ENCODE measurements at places on chromosomes 6 and 20.

DNA sequence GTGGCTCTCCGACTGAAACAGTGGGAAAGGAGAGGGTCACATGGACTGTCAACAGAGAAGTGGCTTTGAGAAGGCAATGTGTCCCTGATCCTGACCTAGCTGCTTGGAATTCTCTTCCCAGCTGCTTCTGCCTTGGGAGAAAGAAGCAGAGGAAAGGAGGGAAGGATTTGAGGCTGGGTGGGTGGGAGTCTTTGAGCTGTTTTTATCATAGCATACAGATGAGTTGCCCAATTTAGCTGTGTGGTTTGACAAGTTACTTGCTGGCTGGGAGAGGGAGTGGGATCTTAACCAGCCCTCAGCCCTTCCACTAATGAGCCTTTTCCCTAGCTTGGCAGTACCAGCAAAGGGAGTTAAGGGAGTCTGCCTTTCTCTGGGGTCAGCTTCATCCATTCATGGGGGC, 51.1 kb upstream of the MYL9 start:
- no peak for DNase-seq

DNA sequence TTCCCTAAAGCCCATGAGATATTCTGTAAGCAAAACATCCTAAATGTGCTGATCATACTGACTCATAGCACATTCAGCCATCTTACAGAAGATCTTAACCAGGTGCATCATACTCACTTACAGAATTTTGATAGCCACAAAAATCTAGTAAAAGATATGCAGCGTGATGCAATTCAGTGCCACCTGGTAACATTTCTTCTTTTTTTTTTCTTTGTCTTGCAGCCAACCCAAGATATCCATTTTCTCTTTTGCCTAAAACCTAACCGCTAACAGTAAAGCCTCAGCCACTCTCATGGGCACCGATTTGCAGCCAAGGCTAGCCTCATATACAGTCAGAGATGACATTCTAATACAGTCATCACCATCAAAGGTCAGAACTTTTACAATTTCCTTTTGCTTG, 293.3 kb downstream of the HACE1 start:
- no peak for DNase-seq

- DNase-seq, result no peak
Measured at GRCh38 chr6:4018924-4019236, 60.1 kb downstream of the FAM217A start.

DNA sequence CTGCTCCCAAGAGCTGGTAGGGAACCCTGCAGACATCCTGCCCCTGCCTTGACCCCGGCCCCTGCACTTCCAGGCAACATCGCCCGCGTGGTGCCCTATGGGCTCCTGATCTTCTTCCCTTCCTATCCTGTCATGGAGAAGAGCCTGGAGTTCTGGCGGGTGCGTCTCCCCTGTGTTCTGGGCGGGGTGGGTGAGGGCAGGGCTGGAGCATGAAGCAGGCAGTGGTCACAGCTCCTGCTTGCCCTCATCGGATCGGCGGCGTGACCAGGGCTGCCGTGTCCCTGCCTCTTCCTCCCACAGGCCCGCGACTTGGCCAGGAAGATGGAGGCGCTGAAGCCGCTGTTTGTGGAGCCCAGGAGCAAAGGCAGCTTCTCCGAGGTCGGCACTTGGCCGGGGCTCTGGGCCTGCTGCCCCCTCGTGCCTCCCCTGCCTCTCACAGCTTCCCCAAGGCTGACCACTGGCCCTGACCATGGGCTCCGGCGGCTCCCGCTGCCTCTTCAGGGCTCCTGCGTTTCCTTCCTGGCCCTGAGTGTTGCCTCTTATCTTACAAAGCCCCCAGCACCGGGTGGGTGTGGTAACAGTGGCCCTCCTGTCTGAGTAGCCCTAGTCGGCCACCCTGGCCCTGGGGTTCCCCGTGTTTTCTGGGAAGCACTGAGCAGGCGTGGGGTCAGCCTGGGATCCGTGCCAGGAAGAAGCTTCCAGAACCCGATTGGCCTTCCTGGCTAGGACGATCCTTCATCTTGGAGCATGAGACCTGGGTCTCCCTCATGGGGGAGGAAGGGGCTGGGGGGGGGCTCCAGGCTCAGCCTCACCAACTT, 8.0 kb upstream of the TNFRSF6B start:
- DNase-seq, result no peak

DNA sequence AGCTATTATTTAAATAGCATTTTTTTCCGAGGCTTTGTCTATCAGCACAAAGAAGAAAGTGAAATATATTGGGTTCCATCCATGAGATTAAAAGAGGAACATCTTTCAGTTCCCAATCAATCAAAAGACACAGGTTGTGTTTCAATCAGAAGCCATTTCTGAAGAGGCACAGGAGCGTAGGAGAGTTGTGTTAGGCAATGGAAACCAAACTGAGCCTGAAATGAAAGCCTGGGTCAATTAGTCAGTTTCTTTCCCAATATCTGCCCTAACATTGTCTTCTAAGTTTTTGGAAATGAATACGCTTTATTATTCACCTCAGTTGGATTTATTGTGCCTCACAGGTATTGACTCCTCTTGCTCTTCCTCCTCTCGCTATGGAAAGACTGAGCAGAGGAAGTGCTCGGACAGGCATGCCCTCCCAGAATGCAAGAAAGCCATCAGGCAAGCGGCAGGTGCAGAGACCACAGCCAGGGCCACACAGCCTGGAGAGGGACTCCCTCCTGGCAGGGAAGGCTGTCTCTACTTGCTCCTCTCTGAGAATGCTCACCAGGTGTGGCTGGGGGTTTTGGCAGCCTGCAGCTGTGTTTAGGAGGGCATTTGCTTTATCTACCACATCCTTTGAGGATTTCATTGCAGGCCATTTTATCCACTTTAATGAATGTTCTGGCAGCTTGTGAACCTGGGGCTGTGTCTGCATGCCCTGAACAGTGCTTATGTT, 100.8 kb upstream of the NEDD9 start:
- DNase-seq, result no peak

DNA sequence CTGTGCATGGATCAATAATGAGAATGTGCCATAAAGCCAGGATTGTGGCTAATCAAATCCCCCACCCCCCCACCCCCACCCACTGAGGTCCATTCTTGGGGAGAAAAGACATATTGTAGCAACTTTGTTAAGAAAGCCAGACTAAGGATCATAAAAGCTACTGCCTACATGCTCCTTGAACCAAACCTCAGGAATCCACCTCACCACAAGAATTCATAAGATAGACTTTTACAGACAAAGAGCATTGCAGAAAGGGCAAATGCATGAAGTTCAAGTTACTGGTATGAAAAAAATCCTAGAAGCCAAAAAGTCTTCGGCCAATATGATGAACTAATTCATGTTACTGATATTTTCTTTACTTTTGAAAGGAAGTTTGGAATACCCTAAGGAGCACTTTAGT, 187.9 kb upstream of the ARID1B start:
- no peak for DNase-seq

GRCh38 chr6:25700761-25701160, 48.7 kb downstream of the SCGN start:
- DNase-seq, result peak; percentile 85

DNA sequence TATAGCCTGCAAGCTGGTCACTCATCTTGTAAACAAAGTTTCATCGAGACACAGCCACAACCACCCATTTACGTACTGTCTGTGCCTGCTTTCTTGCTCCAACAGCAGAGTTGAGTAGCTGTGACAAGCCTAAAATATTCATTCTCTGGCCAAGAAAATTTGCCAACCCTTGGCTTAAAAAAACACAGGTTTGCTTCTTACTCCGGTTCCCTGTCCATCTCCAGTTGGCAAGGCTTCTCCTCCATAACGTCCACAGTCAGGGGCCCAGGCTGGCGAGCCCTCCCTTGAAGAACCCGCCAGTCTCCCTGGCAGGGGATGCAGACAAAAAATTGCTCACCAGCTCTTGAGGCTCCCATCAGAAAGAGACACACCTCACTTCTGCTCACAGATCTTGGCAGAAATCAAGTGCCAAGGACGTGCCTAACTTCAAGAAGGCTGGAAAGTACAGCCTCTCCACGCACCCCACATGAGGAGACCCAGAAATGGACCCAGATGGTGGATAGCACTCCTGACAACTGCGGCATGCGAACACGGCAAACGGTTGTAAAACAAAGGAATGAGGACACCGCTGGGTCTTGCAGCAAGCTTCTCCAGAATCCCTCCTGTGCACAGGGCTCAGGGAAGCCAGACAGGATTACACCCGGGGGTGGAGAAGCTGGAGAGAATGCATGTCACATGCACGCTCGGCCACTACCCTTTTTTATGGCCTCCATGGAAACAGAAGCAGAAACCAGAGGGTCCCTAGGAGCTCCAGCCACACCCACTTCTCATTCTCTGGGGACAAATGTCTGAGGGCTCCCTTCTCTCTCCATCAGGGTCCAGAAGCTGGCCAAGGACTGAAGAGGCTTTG, 59.8 kb upstream of the SIRPA start:
- DNase-seq, result peak; percentile 97

- DNase-seq, result no peak
Measured at GRCh38 chr6:158152659-158153058, 15.4 kb downstream of the SERAC1 start.

- DNase-seq, result no peak
Measured at GRCh38 chr6:143443096-143443495, 7.4 kb downstream of the ADAT2 start.

- DNase-seq, result peak; percentile 57
Measured at GRCh38 chr6:31897612-31898382, at the start of gene EHMT2. TSS of gene EHMT2 (minus strand) at chr6:31897698. CDS start at chr6:31897677, 21 bp downstream.

GRCh38 chr6:68826501-68826900, 191.4 kb downstream of the ADGRB3 start:
- DNase-seq, result peak; percentile 44

DNA sequence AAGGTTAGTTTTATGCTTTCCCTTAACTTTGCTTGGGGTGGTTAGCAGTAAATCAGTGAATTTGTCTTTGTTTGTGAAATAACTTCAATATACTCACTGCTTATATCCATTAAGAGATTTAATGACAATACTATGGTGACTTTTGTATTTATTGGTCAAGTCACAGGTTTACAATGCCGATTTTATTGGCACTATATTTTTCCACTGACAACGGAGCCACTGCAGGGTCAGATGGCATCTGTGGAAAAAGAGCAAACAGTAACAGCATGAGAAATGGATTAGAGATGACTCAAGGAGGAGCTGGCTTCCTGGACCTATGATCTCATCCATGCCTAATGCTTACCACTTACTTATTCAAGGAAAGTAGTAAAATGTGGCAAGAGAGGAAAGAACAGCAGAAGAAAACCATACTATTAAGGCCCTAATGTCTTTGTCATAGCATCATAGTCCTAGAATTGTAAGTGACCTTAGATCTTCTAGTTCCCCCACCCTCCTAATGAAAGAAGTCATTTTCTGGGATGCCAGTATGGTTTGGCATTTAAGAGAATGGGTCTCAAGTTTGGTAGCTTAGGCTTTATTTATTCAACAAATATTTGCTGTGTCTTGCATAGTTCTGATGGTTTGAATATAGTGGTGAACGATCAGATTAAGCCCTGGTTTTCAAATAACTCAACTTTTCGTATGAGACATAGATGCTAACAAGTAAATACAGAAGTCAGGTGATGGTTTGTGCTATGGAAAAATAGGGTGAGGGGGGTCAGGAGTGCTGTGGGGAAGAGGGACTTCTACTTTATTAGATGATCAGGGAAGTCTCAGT, 18.5 kb downstream of the RNF144B start:
- DNase-seq, result no peak

DNA sequence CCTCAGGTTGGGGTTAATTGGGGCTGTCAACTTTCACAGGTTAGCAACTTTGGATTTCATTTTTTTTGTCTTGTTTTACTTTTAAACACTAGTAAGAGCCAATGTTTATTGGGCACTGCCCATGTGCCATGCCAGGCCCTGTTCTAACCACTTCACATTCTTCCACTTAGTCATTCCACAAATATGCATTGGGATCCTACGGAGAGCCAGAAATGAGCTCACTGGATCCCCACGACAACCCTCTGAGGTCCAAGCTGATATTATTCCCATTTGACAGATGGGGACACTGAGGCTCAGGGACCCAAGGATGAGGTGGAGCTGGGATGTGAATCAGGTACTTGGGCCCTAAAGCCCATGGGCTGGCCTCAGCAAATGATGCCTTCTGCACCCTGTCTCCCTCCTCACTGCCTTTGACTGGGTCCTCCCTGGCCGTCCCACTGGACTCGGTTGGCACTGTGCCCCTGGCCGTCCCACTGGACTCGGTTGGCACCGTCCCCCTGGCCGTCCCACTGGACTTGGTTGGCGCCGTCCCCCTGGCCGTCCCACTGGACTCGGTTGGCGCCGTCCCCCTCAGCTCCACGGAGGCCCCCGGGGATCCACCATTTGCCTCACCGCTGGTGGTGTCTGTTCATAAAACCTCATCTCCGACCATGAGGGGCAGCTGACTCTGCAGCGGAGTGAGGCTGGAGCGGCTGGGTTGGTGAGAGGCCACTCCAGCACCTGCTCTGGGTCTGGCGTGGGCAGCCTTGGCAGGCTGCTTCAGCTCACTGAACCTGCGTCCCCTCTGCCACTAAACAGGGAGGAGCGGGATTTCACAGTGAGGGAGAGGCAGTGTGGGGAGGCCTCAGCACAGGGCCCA, 4.8 kb upstream of the PMEPA1 start:
- DNase-seq, result no peak

DNA sequence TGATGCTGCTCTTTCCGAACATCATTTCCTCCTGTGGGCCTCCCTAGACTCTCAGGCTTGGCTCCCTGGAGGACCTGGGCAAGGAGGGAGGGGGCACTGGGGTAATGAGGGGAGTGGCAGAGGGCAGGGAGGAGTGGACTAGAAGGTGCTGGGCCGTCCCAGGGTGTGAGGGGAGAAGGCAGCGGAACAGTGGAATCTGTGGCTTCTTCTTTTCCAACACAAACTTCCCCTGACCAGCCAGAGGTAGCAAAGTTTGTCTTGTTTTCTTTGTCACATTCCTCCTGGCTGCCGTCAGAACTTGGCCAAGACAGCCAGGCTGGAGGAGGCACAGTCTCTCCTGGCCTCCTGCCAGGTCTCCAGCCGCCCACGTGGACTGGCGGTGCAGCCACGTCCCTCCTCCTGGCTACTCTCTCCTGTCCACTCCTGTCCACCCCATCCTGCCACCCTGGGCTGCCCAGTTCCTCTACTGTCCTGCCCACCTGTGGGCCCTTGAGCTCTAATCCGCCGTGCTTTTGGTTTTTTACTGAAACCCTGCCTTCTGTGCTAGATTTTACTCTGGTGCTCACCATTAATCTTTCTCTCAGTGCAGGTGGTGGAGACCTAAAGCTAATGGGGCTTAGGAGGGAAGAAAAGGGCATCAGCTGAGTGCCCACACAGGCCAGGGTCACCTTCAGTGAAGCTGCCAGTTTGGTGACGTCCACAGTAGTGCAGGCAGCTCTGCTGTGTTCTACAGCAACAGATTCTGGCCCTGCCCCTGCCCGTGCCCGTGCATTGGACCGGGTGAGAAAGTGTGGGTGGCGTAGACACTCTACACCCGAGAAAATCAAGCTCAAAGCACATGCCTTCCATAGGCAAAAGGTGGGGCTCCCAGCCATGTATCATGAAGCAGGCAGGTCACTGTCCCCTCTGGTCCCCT, 2.8 kb upstream of the CDSN start:
- DNase-seq, result no peak

- no peak for DNase-seq
Measured at GRCh38 chr20:39050555-39050902, 88.4 kb downstream of the DHX35 start.

GRCh38 chr6:142241061-142241460, 60.7 kb upstream of the ADGRG6 start:
- DNase-seq, result no peak
